ENCODE measurements at places on chromosomes 4 and X.

- no peak for DNase-seq
These were observed 112.0 kb upstream of the PABPC4L start for GRCh38 chr4:134313591-134313990.

DNA sequence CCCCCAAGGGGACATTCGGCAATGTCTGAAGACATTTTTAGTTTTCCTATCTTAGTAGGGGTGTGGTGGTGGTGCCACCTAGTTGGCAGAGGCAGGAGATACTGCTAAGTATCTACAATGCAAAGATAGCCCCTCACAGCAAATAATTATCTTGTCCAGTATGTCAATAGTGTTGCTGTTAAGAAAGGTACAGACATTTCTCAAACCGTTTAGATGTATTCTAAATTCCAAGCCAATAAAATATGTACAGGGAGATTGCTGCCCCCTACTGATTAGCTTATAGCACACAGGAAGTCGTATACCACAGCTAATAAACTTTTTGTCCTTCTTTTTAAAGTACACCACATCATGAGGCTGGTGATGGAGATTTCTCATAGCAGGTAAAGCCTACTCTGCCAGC is 260.5 kb downstream of the TMA16 start:
- no peak for DNase-seq

DNA sequence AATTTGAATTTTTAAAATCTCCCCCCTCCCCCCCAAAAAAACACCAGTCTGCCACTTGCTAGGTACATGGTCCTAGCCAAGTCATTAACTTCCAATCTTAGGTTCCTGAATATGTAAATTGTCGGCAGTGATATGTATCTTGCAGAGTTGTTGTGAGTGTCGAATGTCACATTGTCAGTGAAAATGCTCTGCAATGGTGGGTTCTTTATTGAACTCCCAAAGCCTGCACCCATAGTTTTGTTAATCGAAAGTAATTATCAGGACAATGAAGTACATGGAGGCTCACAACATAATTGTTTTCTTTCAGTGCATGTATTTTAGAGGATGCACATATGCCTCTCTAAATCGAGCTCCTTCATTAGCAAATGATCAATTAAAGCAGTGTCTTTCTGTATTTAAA is 185.6 kb upstream of the S100G start:
- no peak for DNase-seq

DNA sequence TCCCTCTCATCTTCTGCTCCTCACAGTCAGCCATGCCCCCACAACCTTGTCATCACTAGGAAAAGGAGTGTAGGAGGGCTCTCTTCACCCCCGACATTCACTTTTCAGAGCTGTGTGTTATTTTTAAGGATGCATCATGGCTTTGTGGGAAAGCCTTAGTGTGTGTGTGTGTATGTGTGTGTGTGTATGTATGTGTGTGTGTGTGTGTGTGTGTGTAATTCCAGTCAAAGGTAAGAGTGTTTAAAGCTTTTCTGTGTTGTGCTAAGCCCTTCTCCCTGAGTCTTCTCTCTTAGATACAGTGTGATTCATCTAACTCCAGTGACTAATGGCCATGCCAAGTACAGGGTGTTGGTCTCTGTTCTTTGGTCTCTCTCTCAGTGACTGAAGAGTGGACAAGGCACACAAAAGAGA is 76.6 kb downstream of the CHIC2 start:
- DNase-seq = no peak

GRCh38 chrX:101210630-101211029 is 9.0 kb upstream of the DRP2 start:
- DNase-seq = no peak

GRCh38 chr4:156098805-156099204 is 145.1 kb upstream of the CTSO start:
- no peak for DNase-seq

- DNase-seq = peak; percentile 35
These were observed 123.2 kb upstream of the FAM9C start for GRCh38 chrX:13167481-13168231.

DNA sequence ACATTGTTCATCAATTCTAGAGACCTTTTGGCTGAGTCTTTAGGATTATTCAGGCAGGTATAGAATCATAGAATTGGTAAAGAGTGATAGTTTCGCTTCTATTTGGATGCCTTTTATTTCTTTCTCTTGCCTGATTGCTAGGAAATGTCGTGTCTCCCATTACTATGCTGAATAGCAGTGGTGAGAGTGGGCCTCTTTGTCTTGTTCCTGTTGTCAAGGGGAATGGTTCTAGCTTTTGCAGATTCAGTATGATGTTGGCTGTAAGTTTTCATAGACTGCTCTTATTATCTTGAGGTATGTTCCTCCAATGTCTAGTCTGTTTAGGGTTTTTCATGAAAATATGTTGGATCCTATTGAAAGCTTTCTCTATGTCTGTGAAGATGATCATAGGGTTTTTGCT is 200.2 kb upstream of the PABPC4L start:
- no peak for DNase-seq

GRCh38 chr4:125735102-125735501 is 420.3 kb downstream of the FAT4 start:
- DNase-seq = no peak

GRCh38 chrX:139297638-139298037 is 232.9 kb upstream of the F9 start:
- DNase-seq = no peak

GRCh38 chr4:101163936-101164335 is 183.4 kb downstream of the PPP3CA start:
- DNase-seq = no peak

DNA sequence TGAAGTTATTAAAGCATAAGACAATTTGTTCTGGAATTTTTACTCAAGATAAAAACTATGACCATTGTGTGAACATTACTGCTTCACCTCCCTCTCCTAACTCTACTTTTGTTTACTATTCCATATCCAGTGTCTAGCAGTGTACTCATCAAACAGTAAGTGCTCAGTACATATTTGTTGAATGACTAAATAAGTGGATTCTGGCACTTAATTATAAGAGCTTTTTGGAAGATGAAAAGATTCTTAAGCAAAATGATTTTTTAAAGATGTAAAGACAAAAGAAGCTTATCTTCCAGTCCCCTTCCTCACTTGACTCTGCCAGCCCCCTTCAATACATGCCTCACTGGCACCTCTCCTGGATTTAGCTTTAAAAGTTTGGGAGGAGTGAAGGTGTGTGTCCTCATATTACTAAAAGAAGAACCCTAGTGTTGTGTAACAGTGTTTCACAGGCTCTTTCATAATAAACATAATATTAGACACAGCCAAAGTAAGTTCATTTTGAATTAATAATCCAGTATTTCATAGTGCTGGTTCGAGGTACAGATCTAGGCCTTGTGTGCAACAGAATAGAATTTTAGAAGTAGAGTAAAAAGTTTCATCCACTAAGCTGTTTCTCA is 53.0 kb downstream of the GAB1 start:
- no peak for DNase-seq

GRCh38 chr4:23860919-23861318 is 28.9 kb downstream of the PPARGC1A start:
- no peak for DNase-seq

GRCh38 chr4:48970471-48970921 is 15.6 kb upstream of the CWH43 start:
- no peak for DNase-seq

DNA sequence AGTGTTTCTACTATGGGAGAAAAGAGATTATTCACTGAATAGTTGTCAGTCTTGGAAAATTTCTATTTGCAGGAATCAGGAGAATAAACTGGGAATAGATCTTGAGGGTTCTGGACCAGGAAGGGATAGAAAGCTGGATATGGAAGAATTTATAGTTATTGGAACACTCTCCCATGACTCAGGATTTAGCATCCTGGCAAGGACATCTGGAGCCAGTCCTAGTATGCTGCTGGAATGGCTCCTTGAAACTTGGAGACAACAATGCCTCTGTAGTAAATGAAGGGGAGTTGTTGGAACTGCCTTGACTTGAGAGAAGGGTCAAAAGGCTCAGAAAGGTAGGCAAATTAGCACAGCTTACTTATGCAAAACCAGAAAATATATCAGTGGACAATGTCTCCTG is 23.5 kb upstream of the THOC2 start:
- DNase-seq = no peak

DNA sequence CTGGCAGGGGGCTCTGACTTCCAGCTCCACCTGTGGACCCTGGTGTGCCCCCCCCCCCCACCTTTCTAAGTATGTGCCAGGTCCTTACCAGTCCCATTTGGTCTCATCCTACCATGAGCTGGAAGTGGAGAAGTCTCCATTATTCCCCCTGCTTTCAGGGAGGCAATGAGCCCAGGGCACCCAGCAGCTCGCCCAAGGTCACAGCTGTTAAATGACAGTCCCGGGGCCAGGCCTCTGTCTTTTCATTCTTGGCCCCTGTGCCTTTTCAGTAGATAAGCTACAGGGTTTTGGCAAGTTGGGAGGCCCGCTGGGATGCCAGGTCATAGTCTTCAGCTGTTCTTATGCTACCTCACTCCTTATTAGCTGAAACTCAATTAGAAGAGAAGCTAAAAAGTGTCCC is 249.1 kb downstream of the EVC2 start:
- DNase-seq = no peak

- no peak for DNase-seq
These were observed 142.3 kb downstream of the PDGFC start for GRCh38 chr4:156829201-156829873.

GRCh38 chr4:6595897-6596537 is 21.0 kb downstream of the MAN2B2 start:
- no peak for DNase-seq

DNA sequence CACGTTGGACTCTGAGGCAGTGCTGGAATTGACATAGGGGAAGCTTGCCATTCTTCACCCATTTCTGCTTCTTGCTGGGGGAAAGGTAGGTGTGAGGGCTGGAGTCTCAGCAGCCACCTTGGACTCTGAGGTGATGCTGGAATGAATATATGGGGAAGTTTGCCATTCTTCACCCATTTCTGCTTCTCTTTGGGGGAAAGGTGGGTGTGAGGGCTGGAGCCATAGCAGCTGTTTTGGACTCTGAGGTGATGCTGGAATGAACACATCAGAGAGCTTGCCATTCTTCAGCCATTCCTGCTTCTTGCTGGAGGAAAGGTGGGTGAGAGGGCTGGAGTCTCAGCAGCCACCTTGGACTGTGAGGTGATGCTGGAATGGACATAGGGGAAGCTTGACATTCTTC is 115.1 kb downstream of the CRLF2 start:
- no peak for DNase-seq

DNA sequence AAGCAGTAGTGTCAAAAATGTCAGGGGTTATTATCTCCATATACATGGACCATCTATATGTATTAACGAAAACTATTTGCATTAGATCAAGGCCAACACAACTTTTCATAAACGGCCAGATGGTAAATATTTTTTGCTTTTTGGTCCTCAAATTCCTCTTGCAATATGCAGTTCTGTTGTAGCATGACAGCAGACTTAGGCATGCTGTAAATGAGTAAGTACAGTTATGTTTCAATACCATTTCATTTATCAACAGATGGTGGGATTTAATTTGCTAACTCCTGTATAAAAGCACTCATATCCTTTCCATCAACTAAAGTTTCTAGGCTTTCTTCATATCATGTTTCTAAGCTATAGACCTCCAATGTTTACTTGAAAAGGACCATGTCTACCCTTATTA is 208.1 kb downstream of the ANKRD50 start:
- no peak for DNase-seq

- no peak for DNase-seq
These were observed 67.8 kb upstream of the SORBS2 start for GRCh38 chr4:185879666-185880312.

- peak; percentile 76 for DNase-seq
These were observed 37.3 kb upstream of the CLCN4 start for GRCh38 chrX:10119399-10119990.

DNA sequence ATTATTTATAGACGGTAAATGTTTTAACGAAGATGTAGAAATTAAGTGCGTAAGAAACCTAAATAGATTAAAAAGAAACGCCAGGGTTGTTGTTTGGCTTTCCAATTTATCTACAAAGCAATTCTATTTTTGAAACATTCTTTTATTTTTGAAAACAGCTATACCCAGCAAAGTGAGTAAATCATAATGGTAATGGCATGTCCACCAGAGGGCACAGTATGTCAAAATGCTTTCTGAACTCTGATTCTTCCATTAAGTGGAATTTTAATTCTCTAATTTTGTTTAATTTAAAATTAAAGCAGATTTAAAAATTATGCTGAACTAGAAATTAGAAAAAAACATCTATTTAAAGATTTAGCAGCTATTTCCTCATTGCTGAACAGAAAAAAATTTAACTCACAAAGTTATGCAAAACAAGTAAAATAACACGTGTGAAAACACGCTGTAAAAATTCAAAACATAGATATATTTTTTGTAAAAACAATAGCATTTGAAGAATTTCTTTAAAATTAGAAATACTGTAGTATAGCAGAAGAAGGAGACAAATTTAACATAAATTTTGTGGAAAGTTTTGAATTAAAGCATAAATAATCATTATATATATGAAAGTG is 26.5 kb downstream of the RASSF6 start:
- peak; percentile 8 for DNase-seq

- no peak for DNase-seq
These were observed 7.3 kb downstream of the CDKL2 start for GRCh38 chr4:75623026-75623425.

GRCh38 chr4:109497511-109497910 is 62.5 kb upstream of the MCUB start:
- DNase-seq = no peak

GRCh38 chrX:112968351-112969133 is 127.9 kb upstream of the AMOT start:
- DNase-seq = no peak

GRCh38 chr4:129455482-129455881 is 359.5 kb downstream of the C4orf33 start:
- DNase-seq = no peak

- no peak for DNase-seq
These were observed 178.3 kb downstream of the SNCA start for GRCh38 chr4:89658701-89659024.

- DNase-seq = no peak
These were observed 229.8 kb downstream of the DKK2 start for GRCh38 chr4:106806158-106806797.

DNA sequence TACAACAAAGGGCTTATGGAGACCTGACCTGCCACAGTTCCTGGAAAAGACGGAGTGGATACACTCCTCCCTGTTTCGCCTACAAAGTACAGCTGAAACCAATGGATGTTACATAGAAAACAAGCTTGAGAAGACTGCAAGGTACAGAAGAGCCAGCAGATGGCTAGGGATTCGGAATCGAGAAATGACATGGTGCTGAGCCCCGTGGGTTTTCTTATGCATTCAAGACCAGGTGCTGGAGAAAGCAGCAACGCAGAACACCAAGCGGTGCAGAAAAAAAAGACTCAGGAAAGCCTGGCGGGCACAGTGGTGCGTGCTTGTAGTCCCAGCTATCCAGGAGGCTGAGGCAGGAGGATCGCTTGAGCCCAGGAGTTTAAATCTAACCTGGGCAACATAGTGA is 13.8 kb downstream of the TIMM17B start:
- DNase-seq = no peak

DNA sequence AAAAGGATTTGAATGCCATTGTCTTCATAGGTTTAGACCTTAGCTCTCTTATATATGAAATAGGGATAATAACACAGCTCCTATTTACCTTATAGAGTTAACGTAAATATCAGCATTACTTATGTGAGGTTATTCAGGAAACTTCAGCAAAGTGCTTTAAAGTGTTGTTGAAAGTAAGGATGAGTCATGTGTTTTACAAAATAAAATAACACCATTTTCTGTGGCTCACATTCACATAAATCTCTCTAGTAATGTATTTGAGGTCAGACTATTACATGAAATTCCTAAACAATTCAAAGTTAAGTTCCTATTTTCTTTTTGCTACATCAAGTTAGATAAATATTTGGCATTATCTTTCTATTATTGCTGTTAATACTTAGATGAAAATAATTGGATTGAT is 2.9 kb downstream of the GNRHR start:
- DNase-seq = no peak

Data from activated CD4-positive, alpha-beta T cell treated with anti-CD3 and anti-CD28 coated beads for 36 hours (primary cell).